ENCODE measurements at places on chromosomes 6 and 20. TPM values are rescaled to one million over a fixed set of nuclear protein-coding genes. Genes with fewer than 3 reads are reported as not detected.

The CCN6 gene
- not detected for total RNA-seq

DNA sequence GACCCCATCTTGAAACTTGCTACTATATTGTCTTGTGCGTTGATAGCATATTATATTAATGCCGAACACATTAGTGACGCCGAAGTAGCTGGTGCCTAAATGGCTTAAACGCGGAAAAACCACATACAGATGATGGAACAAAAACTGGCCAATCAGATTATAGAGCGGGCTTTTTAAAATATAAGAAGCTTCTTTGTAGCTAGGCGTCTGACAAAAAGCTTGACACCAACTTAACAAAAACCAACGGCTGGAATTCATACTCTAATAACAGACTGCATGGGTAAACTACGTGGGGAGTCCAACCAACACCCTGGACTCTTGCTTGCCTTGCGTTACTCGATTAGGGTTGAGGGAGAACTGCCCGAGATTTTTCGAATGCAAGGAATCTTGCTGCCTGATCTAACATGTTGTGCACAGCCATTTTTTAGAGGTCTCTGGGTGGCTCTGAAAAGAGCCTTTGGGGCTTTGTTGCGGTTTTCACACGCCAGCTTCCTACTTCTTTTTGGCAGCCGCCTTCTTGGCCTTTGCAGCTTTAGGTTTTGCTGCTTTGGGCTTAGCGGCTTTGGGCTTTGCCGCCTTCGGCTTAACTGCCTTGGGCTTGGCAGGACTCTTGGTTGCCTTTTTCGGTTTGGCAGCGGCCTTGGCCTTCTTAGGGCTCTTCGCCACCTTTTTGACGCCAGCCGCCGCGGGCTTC, 45.7 kb downstream of the OR2B2 start:
- no peak for DNase-seq

DNA sequence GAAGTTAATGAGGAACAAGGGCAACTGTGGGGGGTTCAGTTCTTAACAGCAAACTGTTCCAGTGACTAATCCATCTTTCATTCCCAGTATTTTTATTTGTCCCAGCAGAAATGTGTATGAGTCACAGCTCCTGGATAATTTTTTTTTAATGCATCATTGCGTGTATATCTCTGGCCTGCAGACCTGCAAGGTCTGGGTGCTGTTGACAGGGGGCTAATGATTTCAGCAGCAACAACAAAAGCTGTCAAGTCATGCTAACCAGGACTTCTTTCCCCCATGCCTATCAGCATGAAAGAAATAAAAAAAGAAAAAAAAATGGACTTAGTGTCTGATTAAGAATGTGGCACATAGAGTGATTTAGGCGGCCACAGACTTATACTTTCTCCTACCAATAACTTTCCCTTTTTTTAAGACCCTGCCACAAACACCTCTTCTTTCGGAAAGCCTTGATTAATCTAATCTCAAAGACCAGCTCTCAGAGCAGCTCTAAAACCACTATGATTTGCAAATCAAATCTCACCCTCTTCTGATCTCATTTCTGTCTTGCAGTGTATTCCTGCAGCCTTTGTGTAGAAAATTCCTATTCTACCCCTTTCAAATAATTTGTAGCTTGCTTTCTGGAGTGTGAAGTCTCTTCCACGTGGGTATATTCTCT, 14.2 kb upstream of the PREX1 start:
- no peak for DNase-seq

The MUCL3 gene
- total RNA-seq: not detected

DNA sequence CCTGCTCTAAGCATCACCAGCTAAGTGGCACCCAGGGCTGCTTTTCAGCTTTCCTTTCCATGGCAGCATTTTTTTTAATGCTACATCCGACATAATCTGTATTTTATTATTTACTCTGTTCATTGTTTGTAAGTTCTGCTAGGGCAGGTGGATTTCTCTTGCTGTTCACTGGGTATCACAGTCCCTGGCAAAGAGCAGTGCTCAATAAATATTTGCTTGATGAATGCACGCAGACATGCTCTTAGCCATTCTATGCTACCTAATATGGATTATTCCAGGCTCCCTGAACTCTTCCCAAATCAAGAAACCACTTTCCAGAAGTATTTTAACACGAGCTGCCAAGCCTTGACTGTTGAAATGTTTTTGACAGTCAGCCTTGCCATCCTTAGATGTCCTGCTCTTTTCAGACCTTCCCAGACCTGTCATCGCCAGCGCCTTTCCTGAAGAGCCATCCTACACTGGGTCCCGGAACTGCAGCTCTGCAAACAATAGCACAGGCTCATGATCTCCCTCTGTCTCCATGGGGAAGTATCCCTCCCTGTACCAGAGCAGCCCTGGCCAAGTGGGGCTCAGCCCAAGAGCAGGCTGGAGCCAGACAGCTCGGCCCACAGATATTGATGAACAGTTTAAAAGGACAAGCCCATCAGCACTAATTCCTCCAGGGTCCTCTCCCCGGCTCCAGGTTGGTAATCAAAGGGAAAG, 136.5 kb upstream of the CDH4 start:
- DNase-seq: no peak

DNA sequence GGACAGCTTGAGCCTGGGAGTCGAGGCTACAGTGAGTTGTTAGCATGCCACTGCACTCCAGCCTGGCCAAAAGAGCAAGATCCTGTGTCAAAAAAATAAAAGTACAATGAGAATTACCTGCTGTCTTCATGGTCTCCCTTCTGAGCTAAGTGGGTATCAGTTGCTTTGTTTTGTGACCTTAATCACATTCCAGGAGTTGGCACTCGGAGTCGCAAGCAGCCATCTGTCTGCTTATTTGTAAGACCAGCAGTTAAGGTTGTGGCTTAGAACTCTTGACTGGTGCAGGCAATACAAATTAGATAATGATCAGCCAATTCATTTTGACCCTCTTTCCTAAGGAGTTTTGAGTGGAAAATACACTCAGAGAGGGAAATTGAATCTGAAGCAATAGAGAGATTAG, 114.0 kb downstream of the MYO6 start:
- DNase-seq: no peak

The MRPL2 gene
- 52.0 TPM for total RNA-seq

The DEFB118 gene
- not detected for total RNA-seq

DNA sequence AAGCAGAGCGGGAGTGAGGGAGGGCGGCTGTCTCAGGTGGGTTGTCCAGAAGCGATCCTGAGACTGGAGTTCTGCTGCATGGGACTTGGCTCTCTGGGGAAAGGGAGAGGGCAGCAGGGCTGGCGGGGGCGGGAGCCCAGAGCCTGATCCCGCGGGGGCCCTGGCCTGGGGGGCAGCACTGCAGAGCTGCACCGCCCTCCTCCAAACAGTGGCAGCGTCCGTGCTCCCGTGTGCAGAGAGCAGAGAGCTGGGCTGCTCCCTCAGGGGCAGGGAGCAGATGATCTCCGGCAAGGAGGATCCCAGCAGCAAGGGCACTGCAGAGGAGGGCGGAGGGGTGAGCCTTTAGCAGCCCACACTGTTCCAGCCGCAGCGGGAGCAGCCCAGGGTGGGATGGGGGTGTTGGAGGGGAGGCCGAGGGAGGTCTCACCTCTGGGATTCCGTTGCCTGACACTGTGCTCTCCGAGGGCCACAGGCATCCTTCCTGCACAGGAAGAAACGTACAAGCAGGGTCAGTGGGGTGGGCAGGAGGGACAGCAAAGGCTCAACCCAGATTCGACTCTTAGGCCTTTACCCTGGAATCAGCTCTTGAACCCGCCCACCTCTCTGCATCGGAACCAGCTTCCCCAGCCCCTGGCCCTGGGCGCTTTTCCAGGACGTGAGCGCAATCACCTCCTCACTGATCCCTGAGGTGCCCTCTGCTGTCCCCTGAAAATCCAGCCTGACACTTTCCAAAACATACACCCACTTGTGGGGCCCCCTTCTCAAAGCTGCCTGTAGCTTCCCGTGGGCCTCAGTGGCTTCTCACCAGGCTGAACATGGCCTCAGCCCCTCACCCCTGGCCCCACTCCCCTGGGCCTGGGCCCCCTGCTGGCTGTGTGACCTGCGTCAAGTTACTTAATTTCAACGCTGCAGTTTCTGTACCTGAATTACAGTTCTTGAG, 32.6 kb upstream of the ZBP1 start:
- no peak for DNase-seq

Data from T-cell (primary cell).